Kidney capillary endothelial cell (primary cell): ENCODE measurements at places on chromosomes 3 and 15.
A peak's percentile ranks its signal among the peaks of the same experiment; 100 is the strongest.

- peak; percentile 58 for DNase-seq
Observed at GRCh38 chr15:64058279-64058678, 12.0 kb upstream of the DAPK2 start.

GRCh38 chr15:76972389-76973361 lies 22.3 kb upstream of the PSTPIP1 start:
- no peak for DNase-seq

- DNase-seq = no peak
Observed at GRCh38 chr15:98123834-98124233, 163.3 kb downstream of the ARRDC4 start.

GRCh38 chr3:134308350-134308891 lies 57.8 kb upstream of the RYK start:
- DNase-seq = peak; percentile 80

GRCh38 chr3:139468399-139468798 lies 7.9 kb downstream of the RBP2 start:
- no peak for DNase-seq

DNA sequence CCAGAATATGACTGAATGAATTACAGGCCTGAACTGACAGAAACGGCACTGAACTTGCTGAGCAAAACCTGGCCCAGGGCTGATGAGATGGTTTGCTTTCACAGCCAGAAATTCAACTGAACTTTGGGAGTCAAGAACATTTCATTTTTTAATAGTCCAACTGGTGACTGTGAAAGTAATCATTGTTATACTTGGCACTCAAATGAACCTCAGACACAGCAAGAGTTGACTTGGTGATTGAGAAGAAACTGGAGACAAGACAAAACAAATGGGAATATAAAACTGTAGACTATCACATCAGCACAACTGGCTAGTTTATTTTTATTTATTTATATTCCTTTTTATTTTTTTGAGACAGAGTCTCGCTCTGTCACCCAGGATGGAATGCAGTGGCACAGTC lies 858.9 kb upstream of the CFAP20DC start:
- no peak for DNase-seq

DNA sequence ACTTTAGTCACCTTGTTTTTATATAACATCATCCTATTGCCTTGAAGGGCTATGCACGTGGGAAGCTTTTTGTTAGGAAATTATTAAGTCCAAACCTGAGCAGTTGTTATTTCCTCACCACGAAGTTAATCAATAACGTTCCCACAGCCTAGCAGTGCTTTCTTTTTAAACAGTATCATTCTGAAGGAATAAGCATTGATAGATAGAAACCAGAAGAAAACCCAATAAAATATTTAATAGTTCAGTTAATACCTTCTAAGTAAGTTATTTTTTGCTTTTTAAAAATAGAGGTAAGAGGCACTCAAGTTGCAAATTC lies 149.3 kb downstream of the KCNMB2 start:
- no peak for DNase-seq

DNA sequence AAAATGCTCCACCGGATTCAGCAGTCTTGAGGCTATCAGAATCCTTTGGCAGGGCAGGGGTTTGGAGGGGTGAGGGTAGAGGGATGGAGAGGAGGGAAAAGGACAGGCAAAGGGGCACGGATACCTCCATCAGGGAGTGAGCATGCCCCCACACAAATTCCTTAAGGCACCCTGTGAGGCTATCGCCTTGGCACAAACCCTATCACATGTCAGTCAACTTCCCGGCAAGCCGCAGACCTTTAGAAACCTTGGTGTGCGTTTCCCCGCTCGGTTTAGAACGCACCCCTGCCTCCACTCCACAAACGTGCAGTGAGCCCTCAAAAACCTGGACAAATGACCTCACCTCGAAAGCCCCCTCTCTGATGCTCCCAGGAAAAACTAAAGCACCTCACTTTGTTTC lies 422 bp upstream of the SETMAR start:
- DNase-seq = no peak

DNA sequence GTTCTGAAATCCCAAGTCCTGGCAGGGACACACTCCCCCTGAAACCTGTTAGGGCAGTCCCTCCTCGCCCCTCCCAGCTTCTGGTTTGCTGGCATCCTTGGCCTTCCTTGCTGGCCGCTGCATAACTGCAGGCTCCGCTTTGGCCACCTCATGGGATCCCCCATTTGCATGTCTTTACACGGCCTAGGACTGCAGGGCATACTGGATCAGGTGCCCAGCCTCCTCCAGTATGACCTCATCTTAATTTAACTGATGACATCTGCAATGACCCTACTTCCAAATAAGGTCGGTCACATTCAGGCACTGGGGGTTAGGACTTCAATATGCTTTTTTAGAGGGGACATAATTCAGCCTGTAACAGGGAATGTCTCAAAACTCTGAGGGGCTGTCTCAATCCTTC lies 173.3 kb downstream of the RAB11A start:
- no peak for DNase-seq

- no peak for DNase-seq
Observed at GRCh38 chr3:143326983-143327778, 207.6 kb downstream of the CHST2 start.

DNA sequence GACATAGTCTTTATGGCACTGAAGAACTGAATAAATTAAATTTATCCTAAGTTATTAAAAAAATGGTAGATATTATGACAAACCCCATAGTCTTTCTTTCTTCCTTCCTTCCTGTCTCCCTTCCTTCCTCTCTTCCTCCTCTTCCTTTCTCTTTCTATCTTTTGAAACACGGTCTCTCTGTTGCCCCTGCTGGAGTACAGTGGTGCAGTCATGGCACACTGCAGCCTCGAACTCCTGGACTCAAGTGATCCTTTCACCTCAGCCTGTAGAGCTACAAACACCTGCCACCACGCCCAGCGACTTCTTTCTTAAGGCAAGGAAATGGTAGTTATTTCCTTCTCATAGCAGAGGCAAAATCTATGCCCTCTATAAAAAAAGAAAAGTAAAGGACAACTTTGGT lies 354.6 kb downstream of the GAP43 start:
- DNase-seq = no peak

DNA sequence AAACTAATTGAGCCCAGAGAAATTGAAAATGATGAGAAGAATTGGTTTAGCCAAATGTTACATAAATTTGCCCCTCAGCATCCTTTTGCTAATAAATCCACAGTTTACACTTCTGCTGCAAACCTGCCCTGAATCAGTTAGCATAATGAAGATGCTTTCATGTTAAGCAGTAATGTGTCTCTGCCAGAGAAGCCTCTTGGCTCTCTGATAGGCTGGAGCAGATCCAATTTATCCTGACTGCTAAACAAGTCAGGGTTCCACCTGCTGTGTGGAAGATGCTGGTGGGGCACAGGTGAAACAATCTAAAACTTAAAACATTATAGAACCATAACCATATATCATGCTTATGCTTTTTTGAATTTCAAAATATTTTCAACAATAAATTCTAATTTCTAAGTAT lies 946.8 kb downstream of the OTOL1 start:
- no peak for DNase-seq

DNA sequence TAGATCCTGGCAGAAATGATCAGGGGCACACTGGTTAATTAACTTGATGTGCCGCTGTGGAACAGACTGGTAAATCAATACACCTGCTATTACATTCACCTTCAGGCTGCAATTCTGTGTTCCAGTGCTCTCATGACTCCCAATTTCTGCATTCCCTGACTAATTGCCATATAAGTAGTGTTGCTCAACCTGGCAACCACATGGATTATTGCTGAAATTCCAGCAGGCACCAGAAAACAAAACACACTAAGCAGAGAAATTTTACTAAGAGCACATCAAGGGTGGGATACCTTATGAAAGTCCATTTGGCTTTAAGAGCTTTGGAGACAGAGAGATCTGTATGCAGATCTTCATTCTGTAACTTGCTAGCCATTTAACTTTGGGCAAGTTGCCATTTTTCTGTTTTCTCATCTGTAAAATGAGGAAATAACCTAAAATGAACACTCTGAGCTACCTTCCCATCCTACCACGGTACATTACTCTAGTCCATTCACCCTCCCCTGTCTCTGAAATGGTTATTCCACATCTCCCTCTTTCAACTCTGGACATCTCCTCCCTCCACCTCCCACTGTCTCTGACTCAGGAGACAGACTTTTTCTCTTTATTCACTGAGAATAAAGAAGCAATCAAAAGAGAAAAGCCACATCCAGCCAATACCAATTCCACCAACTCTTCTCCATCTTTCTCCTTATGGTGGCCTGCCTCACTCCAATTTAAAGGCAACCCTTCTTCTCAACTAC lies 54.6 kb downstream of the STAC start:
- no peak for DNase-seq

GRCh38 chr15:42576776-42577175 lies 1.4 kb downstream of the STARD9 start:
- no peak for DNase-seq

GRCh38 chr3:64918989-64919388 lies 231.2 kb upstream of the ADAMTS9 start:
- no peak for DNase-seq

DNA sequence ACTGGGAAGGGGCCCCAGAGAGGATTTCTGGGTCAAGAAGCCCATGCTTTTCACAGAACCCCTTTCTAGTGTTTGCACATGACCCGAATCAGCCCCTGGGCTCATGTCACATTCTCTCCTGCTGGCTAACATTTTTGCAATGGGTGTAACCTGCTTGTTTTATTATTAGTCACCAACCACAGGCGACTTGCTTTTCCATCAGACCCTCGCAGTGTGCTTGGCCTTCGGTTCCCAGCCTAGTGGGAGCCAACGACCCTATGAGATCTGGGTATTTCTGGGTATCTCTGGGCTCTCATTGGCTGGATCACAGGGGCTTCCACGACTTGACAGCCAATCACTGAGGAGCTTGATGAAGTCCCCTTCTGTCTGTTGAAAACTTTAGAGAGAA lies 11.0 kb upstream of the FBLN2 start:
- no peak for DNase-seq

DNA sequence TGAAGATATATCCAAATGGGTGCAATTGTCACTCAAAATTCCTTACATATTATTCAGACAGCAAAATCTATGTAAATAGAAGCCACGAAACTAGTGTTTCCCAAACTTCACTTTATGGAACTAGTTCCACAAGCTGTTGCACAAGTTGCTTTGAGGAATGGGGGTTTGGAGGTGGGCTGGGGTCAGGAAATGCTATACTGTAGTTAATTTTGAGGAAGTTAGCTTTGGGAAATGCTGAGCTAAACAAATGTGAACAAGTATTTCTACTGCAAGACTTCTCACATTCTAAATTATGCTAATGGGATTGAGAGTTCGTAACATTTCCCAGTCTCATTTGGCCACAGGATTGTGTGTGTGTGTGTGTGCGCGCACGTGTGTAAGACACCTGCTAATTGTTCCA lies 28.7 kb upstream of the SAMMSON start:
- DNase-seq = no peak

DNA sequence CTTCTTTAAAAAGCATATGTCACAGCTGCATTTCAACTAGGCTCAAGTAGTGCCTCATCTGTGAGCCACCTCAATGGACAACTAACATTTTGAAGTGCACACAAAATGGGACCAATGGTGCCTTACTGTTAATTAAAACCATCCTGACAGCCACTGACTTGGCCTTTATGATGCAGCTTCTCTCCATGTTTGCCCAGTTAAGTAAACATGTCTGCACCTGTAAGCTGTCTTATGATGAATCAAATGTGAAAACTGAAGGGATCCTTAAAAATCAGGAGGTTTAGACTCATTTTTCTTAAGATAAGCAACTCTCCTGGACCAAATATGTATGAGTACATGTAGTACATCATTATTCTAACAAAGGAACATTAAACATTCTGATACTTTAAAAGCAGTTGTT lies 861.6 kb downstream of the ROBO1 start:
- DNase-seq = no peak

- no peak for DNase-seq
Observed at GRCh38 chr3:71172951-71173350, 410.6 kb downstream of the FOXP1 start.

DNA sequence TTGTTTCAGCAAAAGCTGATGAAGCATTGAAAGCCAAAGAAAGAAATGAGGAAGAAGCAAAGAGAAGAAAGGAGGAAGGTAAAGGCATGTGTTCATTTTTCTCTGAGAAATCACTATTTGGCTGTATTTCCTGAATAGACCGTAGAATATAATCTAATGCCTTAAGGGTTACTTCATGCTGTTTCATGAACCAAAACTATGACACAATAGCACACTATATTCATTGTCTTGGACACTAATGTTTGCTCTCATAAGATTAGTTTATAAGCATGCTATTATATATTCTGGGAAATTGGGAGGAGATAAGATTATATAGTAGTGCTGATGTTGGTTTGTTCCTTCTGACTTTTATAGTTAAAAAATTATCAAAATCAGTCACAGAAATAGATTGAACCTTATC lies 110.1 kb upstream of the MLF1 start:
- DNase-seq = no peak

DNA sequence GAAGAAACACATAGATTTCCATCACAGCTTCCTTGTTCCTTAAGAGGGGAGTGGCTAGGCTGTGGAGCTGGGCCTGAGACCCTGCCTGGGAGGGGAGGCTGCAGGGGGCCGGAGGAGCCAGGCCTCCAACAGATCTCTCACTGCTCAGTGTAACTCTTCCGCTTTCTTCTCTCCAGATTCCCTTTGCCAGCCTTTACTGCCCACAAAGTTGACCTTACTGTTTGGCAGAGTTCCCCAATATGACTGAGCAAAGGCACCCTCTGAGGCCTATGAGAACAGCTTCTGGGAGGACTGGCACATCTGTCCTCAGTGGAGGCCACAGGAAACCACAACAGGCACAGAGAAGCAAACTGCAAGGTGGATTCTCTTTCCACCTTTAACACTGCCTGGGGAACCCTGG lies 38.1 kb downstream of the SLCO2A1 start:
- no peak for DNase-seq

- DNase-seq = peak; percentile 58
Observed at GRCh38 chr15:99105514-99106341, 848 bp downstream of the SYNM start.

DNA sequence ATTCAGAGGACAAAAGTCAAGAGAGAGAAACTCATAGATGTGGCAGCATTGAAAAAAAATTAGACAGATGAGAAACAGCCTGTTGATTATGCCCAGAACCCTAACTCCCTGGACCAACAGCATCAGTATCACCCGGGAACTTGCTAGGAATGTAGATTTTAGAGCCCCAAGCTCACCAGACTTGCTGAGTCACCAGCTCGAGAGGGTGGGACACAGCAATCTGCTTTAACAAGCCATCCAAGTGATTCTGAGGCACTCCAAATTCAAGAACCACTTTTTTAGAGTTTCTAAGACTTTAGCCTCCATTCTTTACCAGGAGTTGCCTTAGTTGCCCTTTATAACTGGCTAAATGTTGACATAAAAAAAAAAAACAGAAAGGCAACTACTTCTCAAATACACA lies 70.9 kb downstream of the CGGBP1 start:
- DNase-seq = no peak

DNA sequence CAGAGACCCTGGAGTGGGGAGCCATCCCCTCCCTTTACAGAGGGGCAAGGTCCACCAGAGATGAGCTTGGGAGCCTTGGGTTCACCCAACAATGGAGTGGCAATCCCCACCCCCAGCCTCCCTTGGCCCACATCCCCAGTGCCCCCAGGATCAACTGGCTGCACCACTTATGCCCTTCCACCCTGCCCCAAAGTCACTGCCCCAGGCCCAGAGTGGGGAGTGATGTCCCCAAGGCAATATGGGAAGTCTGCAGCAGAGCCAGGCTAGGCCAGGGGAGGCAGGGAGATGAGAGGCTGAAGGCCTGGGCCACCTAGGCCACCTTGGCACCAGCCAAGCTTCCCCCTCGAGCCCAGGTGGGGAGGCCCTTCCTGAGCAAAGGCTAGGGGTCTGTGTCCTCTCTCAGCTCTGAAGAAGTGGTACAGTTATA lies 145.5 kb downstream of the SMAD6 start:
- no peak for DNase-seq
